Stimulated activated CD4-positive, alpha-beta T cell treated with anti-CD3 and anti-CD28 coated beads, Interleukin-1b, Interleukin-23, amount 100 ng/mL, for 1 hour (primary cell): ENCODE measurements at places on chromosomes 11 and 22.

DNA sequence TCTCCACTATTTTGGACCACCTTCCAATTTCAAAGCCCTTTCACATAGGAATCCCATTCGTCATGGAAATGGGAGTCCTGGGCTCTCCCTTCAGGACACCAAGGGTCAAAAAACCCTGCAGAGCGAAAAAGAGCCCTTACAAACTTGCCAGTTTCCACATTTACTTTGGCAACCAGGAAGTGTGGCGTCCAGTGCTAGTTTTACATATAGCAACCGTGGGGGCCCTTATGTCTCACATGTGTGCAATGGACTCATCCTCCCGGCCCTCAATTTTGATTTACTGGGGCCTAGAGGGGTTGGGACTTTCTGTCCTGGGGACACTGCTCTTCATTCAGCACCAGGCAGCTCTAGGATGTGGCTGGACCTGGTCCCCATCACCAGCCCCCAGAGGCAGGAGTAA, 33.7 kb downstream of the DAGLA start:
- DNase-seq: no peak

GRCh38 chr11:77299528-77299993, 1.9 kb downstream of the GDPD4 start:
- DNase-seq: no peak

DNA sequence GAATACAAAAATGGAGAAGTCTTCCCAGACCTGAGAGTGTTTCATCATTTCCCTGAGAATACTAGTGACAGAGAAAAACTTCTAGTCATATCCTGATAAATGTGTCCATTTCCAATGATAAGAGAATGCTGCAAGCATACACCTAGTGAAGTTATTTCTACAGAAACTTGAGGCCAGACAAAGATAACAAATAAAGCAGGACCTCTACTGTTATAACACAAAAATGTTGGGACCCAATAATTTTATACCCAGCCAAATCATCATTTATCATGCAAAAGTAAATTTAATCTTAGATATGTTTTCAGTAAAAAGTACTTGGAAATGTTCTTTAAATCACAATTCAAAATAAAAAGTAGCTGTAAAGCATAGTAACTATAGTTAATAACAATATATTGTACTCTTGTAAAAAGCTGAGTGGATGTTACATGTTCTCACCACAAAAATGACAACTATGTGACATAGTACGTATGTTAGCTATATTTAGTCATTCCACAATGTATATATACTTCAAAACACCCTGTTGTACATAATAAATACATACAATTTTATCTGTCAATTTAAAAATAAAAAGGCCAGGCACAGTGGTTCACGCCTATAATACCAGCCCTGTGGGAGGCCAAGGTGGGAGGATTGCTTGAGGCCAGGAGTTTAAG, 12.6 kb downstream of the RRAS2 start:
- no peak for DNase-seq

- no peak for DNase-seq
Observed at GRCh38 chr11:47352556-47352955, at the start of gene MYBPC3. Gene MYBPC3 (minus strand): TSS chr11:47352702. CDS start chr11:47352647, 55 bp downstream.

DNA sequence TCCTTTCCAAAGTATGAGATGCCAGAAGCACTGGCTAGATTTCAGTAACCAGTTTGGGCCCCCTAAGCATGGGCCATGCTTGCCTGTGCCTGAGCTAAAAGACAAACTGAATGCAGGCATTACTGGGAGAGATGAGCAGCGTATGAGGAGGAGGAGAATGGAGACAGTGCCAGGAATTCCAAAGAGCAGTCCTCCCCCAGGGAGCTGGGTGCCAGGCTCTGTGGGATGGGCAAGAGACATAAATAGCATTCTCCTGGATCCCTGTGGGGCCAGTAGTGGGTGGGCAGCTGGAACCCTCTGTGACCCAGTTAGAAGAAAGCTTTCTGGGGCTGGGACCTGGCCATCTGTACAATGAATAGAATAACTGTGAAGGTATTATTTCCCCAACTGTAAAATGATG, 235.6 kb downstream of the KCNA4 start:
- DNase-seq: no peak

GRCh38 chr22:46373921-46374662, 38.6 kb downstream of the TRMU start:
- no peak for DNase-seq

DNA sequence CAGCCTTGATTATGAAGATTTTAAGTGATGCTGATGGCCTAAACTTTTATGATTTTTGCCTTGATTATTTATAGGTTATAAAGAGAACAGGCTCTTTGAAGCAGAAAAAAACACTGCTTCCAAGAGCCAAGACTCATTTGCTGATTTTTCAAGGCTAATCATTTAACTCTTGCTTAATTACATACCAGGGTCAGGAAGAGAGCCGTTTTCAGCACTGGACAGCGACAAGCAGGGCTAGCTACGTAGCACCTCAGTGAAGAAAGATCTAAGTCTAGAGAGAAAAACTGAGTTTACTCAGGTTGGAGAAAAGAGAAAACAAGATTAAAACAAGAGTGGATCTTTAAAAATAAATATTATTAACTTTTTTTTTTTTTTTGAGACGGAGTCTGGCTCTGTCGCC, 615.4 kb upstream of the B3GAT1 start:
- DNase-seq: no peak

- DNase-seq: no peak
Observed at GRCh38 chr22:20725987-20726558, 47.8 kb upstream of the SERPIND1 start.

GRCh38 chr11:32527261-32528175, 56.1 kb upstream of the EIF3M start:
- no peak for DNase-seq

- no peak for DNase-seq
Observed at GRCh38 chr22:41848468-41848867, 15.6 kb downstream of the SREBF2 start.

DNA sequence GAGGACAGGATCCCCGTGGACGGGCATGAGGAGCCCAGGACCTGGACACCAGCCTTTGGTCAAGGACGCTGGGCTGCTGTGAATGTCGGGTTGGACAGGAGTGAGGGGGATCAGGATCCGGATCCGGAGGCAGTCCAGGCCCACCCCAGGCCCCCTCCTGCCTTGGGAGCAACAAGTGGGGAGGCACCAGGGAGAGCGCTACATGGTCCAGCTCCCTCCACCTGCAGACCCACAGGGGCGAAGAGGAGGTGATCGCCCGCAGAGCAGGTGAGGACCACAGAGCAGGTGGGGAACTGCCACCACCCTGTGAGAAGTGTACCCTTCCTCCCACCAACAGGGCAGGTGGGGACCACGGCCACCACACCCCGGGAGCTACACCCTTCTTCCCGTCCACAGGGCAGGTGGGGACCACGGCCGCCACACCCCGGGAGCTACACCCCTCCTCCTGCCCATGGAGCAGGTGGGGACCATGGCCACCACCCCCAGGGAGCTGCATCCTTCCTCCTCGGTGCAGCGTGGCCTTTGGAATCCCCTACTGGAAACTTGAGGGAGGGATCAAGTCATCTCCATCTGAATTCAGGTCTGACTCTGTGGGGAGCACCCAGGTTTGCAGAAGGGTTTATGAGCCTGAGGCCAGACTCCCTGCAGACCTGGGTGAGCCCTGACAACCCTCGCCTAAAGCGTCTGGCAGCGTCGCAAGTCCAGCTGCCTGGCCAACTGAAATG, 141.0 kb downstream of the BRD1 start:
- DNase-seq: no peak

- DNase-seq: no peak
Observed at GRCh38 chr22:17847360-17848078, 73.2 kb upstream of the BID start.

GRCh38 chr11:45407226-45407625, 121.1 kb upstream of the SYT13 start:
- no peak for DNase-seq

DNA sequence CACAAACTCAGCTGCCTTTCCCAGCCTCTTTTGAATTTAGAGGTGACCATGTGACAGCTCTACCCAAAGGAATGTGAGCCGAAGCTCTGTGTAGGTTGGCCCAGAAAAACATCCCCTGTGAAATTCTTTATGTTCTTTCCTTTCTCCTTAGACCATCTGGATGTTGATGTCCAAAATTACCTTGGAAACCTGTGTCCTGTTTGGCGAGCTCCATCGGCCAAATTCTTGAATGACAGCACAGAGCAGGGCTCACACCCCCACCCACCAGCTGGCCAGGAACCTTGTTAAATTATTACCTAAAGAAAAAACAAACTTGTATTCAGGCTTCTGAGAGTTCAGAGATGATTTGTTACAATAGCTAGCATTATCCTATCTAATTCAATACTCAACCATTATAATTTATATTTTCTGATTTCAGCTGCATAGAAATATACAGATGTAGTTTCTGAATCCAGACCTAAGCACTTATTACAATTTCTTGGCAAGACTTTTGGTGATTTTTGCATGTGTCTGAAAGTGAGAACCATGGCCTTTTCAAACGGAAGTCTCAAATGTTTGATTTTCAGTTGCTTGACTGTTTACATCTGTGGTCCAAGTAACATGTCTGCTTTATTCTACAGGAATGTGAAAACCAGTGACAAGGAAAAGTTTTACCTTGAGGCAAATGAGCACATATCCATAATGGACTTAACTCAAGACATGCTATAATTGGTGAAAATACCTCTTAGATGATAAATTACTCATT, 554.2 kb downstream of the NTM start:
- no peak for DNase-seq

DNA sequence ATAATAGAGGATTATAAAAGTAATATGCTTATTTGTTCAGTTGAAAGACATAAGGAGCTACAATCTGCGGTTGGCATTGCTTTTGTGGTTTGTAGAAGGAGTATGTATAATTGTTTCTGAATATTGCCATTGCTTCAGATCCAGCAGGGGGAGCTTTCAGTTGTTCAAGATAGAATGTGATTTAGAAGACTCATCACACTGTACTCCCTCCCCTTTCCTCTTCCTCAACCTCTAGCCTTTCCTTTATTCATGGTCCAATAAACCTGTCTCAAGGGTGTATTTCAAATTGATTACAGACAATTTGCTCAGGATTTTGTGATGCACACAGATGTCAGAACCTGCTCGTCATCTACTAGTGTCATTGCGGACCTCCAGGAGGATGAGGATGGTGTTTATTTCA, 9.8 kb downstream of the PRMT3 start:
- DNase-seq: no peak

- DNase-seq: no peak
Observed at GRCh38 chr22:40463683-40464082, 93.3 kb downstream of the SGSM3 start.

- DNase-seq: no peak
Observed at GRCh38 chr11:65662247-65662798, 393 bp downstream of the RELA start.

DNA sequence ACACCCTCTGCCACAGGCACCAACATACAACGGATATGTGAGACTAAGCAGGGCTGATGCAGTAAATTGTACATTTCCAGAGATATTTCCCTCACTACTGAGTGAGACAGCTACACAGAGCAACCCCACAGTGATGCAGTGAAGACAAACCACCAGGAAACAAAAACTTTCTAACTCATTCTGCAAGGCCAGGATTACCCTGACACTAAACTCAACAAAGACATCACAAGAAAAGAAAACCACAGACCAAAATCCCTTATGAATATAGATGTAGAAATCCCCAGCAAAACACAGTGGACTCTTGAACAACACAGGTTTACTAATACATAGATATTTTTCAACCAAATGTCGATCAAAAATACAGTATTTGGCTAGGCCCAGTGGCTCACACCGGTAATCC, 1.5 kb upstream of the SLC7A4 start:
- DNase-seq: no peak

DNA sequence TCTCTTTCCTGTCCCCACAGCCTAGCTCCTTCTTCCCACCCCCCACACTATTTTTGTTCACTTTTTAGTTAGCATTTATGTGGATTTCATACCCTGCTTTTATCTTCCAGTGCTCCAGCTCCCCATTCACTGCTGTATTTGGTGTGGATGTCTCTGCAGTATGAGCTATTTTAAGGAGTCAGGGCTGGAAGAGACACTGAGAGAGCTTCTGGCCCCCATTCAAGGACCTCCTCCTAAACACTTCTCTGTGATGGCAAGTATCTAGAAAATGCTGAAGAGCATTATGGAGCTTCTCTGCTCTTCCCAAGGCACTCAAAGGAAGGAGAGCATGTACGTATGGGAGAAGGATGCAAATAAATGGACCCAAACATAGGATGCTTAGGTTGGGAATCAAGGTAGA, 79.5 kb downstream of the RAB30 start:
- DNase-seq: no peak

DNA sequence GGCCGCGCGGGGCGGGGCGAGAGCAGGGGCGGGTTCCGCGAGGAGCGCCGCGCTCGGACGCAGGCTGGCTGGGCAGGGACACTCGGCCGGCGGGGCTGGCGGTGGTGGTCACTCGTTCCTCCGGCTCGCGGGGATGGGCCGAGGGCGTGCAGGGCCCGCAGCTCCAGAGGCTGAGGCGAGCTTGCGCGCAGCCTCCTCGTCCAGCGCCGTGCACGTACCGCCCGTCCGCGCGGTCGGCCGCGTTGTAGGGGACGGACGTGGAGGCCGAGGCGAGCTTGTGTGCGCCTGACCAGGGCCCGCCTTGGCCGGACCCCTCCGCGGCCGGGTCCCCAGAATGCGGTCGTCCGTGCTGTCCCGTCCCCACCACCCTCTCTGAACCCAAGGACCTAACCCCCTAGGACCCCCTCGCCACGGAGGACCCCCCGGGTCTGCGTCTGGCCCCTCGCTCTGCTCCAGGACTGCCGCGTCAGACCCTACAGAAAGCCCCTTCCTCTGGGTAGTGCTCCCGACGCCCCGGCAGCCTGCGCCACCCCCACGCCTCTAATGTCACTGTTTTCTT, 569 bp upstream of the YPEL1 start:
- DNase-seq: no peak

- no peak for DNase-seq
Observed at GRCh38 chr11:120098503-120099020, 39.4 kb downstream of the TRIM29 start.

- DNase-seq: no peak
Observed at GRCh38 chr11:127017482-127017881, 16.9 kb upstream of the KIRREL3 start.

DNA sequence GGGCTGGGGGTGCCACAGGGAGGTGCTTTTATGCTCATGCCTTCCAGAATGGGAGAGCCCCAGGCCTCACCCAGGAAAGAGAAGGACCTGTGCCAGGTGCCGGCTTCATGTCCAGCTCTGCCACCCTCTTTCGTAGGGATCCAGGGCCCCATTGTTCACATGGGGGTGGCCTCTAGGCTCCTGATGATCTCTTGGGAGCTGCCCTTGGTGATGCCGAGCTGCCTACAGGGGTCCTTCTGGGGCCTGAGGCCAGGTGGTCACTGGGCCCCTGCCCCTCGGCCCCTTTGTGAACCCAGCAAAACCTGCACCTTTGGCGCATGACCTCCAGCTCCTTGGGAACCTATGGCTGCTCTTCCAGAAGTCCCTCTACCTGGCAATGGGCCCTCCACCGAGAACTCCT, 41.4 kb upstream of the SMIM38 start:
- DNase-seq: no peak

DNA sequence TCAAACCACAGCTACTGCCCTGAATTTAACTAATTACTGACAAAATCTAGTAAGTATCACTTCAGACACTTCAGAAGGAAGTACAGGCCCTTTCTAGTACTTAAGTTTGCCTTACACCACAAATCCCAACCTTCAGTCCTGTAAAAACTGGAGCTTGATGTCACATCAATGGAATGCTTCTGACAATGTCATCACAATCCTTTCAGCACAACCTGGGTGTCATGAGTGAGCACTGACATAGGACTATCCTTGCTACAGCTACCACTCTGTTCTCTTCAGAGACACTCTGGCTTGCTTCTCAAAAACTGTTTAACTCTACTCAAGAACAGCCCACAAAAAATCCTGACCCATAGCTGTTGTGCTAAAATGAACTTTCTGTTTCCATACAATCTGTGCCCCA, 108.2 kb downstream of the RRM1 start:
- DNase-seq: no peak
